Stomach (tissue), 19 donors: ENCODE measurements at places on chromosomes 4 and X. TPM values are rescaled to one million over a fixed set of nuclear protein-coding genes. Genes with fewer than 3 reads are reported as not detected.

- no peak for DNase-seq
- H3K4me3 ChIP-seq, result no peak overlapping the region
- H3K36me3 ChIP-seq, result no peaks in the 10 kb centered on the region
- H3K27ac ChIP-seq, result no peak overlapping the region
- no peaks in the 10 kb centered on the region for H3K27me3 ChIP-seq
- no peaks in the 10 kb centered on the region for H3K4me1 ChIP-seq
These were observed 23.6 kb upstream of the GRSF1 start for GRCh38 chr4:70863099-70863790.

- H3K27ac ChIP-seq, result no peak overlapping the region
- H3K27me3 ChIP-seq, result no peaks in the 10 kb centered on the region
- H3K36me3 ChIP-seq, result peaks cover 31% of the 10 kb centered on the region
- H3K4me1 ChIP-seq, result no peaks in the 10 kb centered on the region
- DNase-seq, result no peak
- no peak overlapping the region for H3K4me3 ChIP-seq
These were observed 217.5 kb downstream of the DHRSX start for GRCh38 chrX:2283111-2283859.

RAB41 gene
- total RNA-seq, result not detected

SH2D1A gene
- not detected for total RNA-seq

SORBS2 gene
- total RNA-seq, result 9.0 TPM

- no peak overlapping the region for H3K27ac ChIP-seq
- H3K4me3 ChIP-seq, result no peak overlapping the region
These were observed 12.6 kb downstream of the LRPAP1 start for GRCh38 chr4:3519468-3520264.

GRCh38 chr4:173381610-173382009, 10.9 kb downstream of the SAP30 start:
- DNase-seq, result no peak
- H3K27ac ChIP-seq, result no peak overlapping the region
- no peak overlapping the region for H3K4me3 ChIP-seq
- no peaks in the 10 kb centered on the region for H3K27me3 ChIP-seq
